ENCODE measurements at places on chromosomes 5 and 9.

- DNase-seq, result no peak
Observed at GRCh38 chr5:135053989-135054388, 20.0 kb upstream of the PITX1 start.

DNA sequence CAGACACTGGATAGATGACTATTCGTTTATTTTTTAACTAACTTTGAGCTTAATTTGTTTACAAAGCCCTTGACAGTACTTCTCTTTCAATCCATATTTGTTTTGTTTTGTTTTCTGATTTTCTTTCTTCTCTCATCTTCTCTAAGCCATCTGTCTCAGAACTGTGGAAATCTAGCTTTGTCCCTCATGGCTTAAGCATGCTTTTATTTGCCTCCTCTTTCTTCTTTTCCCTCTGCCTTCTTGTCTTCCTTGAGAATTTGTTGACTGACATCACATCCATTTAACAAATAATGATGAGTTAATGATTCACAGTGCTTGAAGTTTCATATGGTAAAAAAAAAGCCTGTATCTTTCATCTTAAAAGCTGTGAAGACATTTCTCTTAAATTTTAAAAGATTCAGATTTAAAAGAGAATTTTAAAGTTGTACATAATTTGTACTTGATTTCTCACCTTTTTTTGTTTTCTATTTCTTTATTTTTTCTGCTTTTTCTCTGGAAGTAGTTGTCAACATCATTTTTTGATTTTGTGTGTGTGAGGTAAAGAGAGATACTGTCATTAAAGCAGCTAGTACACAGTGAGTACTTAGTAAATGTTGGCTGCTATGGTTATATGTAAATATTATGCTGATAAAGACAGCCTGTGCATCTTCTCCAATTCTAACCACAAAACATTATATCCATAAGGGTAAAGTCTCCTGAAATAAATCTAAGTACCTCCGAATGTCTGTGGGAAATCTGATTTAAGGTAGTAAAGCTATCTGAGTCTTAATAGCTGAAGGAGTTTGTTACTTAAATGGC, 13.9 kb upstream of the SGCD start:
- no peak for DNase-seq

- DNase-seq, result no peak
Observed at GRCh38 chr5:174720612-174721529, 3.5 kb upstream of the MSX2 start.

DNA sequence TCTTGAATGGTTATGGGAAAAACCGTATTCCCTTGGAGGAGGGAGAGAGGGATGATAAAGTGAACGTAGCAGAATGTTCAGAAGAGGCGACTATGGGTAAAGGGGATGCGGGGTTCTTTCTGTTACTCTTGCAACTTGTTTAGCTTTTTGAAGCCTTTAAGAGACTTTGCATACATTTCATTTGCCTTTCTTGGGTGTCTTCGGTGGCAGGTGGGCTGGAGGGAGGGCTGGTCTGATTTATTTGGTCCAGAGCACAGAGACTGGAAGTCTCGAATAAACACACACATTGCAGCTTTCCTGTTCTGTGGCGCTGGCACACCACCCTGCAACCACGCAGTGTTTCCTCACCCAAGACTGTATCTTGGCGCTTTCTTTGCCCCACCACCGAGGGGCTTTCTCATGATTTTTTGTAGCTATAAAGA, 23.2 kb downstream of the TTF1 start:
- DNase-seq, result no peak

DNA sequence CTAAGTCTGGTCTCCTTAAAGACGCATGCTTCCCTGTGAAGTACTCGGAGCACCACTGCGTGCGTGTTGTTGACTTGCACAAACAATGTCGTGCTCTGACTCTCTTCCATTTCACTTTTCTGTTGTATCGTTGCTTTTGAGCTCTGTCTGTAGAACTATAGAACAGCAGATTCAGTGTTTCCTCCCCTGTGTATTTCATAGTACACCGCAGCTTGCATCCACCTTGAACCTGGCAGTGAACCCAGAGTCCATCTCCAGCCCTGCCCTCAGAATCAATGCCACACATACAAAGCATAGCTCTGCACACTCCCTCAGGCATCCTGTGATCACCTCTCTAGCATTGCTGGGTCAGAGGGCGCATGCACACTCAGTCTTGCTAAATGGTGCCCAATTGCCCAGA, 37.2 kb upstream of the ADAMTS2 start:
- no peak for DNase-seq

DNA sequence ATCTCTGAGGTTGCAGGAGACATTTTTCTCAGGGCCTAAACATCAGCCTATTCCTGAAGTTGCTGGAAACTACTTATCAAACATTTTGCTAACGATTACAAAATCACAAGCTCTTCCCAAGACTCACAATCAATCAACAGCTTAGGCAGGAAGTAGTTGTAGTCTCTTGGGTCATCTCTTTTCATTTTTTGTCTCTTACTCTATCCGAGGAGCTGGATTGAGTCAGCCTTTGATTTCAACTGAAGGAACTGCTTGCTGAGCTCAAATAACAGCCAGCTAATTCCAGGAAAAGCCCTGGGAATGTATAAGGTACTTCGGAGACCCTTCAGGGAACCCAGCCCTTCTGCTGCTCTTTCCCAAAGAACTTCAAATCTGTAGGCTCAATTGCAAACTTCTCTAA, 398.9 kb downstream of the PLK2 start:
- no peak for DNase-seq

- no peak for DNase-seq
Observed at GRCh38 chr9:99863955-99864354, 42.3 kb downstream of the NR4A3 start.

DNA sequence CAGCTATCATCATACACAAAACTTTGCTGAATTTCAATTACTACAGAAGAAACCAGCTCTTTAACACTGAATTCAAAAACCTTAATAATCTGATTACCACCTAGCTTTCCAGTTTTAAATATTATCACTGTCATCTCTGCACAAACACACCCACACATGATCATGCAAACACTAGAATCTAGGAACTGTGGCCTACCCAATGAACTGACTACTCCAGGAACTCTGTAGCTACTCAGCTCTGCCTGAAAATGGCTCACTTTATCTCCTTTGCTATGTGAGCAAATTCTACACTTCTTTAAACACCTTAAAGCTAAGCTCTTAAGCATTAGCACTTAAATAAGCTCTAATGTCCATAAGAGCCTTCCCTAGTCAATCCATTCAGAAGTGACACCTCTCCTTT, 123.3 kb upstream of the DPYSL3 start:
- DNase-seq, result no peak

DNA sequence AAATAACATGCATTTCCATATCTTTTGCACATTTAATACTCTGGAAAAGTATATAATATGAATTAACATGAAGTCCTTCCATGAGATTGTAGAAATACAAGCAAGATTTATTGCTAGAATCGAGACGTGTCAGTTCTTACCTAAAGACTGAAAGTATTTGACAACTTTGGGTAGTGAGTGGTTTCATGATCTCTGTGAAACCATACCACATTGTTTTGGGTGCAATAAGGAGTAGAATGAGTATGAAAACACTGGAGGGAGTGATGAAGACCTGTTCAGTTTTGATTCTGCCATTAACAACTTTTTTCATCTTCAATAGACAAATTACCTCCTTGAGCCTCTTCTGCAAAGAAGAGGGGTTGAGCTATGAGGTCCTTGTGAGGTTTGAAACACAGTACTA, 133.7 kb downstream of the NUDT12 start:
- DNase-seq, result no peak

GRCh38 chr5:125115195-125115525, 368.7 kb upstream of the ZNF608 start:
- no peak for DNase-seq

- no peak for DNase-seq
Observed at GRCh38 chr5:36607838-36608783, 1.7 kb downstream of the SLC1A3 start.

- no peak for DNase-seq
Observed at GRCh38 chr9:98834386-98834785, 26.9 kb downstream of the GALNT12 start.

- DNase-seq, result no peak
Observed at GRCh38 chr5:141876628-141877355, 1.4 kb downstream of the PCDH1 start.

GRCh38 chr5:113320273-113320780, 114.5 kb downstream of the TSSK1B start:
- no peak for DNase-seq

DNA sequence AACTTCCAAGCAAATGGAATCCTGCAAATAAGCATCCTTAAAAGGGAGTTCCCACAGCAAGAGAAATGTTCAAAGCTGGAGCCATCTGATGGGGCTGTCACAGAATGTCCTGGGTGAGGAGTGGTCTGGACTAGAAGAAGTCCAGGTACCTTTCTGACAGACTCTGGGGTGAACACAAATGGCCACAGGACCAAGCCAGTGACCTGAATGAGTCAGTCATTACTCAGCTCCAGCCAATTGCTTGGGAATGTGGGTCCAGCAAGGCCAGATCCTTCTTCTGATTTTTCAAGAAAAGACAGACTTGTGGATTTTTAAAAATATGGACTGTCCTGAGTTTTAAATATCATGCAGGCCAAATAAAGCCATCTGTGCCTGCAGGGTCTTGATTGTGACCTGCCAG, 30.1 kb downstream of the GALNT10 start:
- DNase-seq, result no peak

DNA sequence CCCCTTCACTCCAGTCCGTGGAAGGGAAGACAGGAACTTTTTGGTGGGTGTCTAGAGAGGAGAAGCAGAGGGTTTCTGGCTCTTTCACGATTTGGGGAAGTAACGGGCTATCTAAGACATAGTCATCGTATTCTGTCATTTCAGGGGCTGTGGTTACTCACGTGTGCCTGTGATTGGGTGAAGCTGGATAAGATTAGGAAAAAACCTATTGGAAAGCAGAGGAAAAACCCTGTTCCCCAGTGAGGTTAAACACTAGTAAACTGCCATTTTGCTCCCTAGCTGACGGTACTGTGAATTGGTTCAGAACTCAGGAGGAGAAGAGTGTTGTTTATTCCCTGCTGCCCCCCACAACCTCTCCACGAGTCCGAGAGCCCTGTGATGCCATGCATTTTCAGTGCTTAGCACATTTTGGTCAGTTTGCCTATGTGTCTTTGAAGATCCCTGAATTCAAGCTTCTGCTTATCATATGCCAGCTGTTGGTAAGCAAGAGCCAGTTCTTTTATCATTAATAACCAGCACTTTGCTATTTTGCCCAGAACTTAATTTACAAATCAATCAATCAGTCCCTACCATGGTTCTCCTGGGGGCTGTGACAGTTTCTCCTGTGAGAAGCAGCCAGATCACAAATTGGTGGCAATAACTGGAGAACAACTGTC, 45.1 kb upstream of the ROR2 start:
- DNase-seq, result no peak

DNA sequence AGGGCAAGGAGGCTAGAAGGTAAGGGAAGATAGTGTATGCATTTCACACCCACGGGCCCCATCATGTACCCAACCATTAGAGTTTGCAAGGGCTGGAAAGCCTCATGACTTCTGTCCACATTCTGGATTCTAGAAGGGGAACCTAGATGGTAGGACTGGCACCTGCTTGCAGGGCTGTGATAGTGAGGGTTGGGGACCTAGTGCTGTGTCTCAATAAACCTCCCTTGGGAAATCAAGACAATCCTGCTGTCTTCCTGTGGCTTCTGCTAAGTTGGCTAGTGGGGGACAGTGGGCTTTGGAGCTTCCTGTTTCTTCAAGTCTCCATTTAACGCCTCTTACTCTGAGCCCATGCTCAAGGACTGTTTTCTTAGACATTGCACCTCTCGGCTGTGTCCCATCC, 43.6 kb upstream of the SYNPO start:
- no peak for DNase-seq

DNA sequence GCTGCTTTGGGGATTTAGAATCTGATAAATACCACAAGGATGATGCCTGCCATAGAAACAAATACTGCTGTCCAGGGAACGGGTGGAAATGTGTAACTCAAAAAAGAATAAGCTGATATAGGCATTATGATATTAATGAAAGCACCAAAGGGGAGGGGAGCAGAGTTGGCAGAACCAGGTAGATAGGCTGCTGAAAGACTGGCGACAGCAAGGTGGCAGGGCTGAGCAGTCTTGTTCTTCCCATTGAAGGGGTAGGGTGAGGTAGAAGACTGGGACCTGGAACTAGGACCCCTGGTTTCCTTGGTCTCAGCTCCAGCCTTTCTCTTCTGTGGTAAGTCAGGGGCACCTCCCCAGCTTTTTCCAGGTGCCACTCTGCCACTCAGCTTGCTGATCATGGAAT, 31.4 kb upstream of the TMOD1 start:
- DNase-seq, result no peak

DNA sequence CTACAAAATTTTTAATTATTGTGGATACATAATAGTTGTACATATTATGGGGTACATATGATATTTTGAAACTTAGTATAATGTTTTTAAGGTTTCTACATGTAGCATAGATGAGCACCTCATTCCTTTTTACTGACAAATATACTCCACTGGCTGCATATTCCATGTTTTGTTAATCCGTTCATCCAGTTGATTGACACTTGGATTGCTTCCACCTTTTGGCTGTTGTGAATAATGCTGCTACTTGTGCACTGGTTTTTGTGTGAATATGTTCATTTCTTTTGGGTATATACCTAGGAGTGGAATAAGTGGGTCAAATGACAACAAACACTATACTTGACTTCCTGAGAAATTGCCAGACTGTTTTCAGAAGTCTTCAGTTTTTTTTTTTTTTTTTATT, 2.8 kb upstream of the ENTREP1 start:
- no peak for DNase-seq

DNA sequence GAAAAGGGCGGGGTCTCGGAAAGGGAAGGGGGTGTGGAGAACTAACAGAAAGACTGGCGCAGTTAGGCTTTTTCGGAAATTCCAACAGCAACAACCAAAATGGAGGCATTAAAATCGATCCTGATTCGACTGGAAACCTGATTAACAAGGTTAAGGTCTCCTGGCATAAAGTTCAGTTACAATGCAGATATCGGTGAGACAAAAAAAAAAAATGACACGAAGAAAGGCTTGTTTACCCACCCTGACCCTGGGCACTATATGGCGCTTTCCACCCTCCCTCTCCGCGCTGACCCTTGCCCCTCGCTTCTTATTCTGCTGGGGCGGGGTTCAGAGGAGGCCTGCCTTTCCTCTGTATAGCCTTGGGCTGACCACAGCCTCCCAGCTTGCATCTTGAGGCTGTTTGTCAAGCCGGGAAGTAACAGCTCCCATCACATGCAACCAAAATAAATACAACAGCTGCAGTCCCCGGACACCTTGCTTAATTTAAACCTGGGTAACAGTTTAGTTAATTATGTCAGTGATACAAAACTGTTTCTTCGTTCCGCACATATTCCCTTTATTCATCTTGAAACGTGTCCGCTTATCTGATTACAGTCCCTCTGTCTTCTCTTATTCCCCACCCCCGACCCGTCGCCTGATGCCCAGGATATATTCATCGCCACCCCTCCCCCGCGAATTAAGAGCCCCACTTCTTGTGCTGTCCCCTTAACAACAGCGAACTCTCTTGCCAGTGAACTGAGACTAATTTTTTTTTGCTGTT, 795 bp upstream of the PJA2 start:
- peak; percentile 70 for DNase-seq

- DNase-seq, result no peak
Observed at GRCh38 chr9:4581861-4582565, 80.1 kb upstream of the PLPP6 start.

Measured in GDM1 (cell line).